Tibial artery (tissue), 4 donors: ENCODE measurements at places on chromosomes 6 and 20.

DNA sequence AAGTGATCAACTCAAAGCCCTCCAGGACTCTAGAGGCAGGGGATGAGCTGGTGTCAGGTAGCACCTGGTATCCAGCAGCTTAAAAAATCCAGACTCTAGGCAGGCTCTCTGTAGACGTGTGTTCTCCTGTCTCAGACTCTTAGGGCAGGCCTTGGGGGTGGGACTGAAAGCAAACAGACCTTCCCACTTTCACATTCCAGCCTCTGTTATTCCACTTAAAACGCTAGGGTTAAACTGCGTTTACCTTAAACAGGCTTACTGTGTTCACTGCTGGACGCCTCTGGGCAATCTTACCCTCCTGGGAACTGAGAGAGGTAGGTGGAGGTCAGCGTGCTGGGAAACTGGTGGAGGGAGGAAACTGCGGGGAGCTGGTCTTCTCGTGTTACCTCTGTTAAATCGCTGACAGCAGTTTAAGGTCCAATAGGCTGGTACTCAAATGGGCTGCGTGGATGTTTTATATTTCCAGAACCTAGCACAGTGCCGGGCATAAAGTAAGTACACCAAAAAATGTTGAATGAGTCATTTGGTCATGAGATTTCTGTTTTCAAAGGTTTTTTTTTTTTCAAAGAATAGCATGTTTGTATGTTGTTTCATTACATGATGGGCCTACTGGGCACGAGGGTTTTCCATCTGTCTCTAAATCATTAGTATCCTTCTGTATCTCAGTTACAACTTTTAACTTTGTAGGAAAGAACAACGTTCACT, at the start of gene GCNT2:
TSS of gene GCNT2 (plus strand) at position 248 of the 705 bp plus-strand sequence. CDS start 7,561 bp downstream, outside the sequence.
- no peak for DNase-seq
- H3K4me3 ChIP-seq = no peak within 1 kb of the TSS
- no peaks in the 10 kb centered on the region for H3K27me3 ChIP-seq

GRCh38 chr6:72864799-72865198, 242.9 kb downstream of the KCNQ5 start:
- H3K27ac ChIP-seq = peak overlapping the region; percentile 44
- H3K36me3 ChIP-seq = no peaks in the 10 kb centered on the region
- H3K4me3 ChIP-seq = no peak overlapping the region
- H3K4me1 ChIP-seq = peaks cover 47% of the 10 kb centered on the region

GRCh38 chr20:52160049-52160570, 31.5 kb downstream of the ZFP64 start:
- peaks cover 94% of the 10 kb centered on the region for H3K36me3 ChIP-seq
- DNase-seq = no peak
- no peak overlapping the region for H3K4me3 ChIP-seq
- no peak overlapping the region for H3K27ac ChIP-seq

DNA sequence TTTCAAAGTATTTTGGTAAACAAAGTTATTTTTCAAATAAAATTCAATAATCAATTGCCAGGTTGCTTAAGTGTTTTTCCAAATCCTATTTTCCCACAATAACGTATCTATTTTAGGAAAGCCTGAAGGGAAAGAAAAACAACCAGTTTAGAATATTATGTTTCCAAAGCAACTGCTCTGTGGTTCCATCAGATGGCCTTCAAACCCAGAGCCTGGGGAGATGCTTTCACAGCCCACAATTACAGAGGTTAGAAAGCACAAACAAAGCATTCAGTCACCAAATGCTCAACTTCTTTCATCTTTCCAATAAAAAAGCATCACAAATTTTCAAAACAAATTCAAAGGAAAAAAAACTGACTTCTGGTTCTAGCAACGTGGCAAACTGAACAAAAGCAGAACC, 66.0 kb downstream of the ELOVL5 start:
- H3K4me3 ChIP-seq = no peak overlapping the region
- H3K4me1 ChIP-seq = peaks cover 42% of the 10 kb centered on the region
- no peaks in the 10 kb centered on the region for H3K36me3 ChIP-seq

DNA sequence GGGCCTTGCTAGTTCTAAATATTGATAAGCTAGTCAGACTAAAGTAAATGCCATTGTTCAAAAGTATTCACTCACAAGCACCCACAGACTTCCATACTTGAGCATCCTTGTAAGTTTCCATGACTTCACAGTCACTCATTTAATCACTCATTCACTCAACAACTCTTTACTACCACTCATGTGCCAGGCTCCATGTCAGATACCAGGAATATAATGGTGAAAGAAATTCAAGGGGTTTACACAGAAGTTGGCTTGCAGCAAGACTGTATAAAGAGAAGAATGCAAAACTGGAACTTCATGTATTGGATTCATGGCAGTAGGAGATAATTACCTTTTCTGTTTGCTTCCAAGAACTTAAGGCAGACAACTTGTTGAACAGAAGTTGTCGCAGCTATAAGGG, 36.6 kb downstream of the ADGRF1 start:
- no peaks in the 10 kb centered on the region for H3K27me3 ChIP-seq
- no peak overlapping the region for H3K27ac ChIP-seq
- DNase-seq = no peak
- no peaks in the 10 kb centered on the region for H3K4me1 ChIP-seq
- H3K36me3 ChIP-seq = no peaks in the 10 kb centered on the region

DNA sequence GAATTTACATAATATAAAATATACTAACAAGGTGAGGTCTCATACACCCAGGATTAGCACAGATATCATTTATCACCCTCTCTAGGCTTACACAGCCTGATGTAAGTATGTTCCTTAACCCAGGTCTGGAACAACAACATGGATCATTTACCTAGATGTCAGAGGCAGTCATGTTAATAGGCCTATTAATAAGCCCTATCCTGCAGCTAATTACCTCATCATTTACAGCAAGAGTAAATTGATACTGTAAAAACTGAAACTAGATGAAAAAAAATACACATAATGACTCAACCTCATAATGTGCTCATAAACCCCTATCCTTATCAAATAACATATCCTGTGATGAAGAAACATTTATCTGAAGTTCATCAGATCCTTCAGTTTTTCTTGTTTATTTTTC, 334.3 kb upstream of the MANEA start:
- no peaks in the 10 kb centered on the region for H3K4me1 ChIP-seq
- H3K4me3 ChIP-seq = no peak overlapping the region
- H3K27me3 ChIP-seq = no peaks in the 10 kb centered on the region

GRCh38 chr6:18101873-18102272, 20.6 kb downstream of the NHLRC1 start:
- H3K4me1 ChIP-seq = peaks cover 25% of the 10 kb centered on the region
- H3K4me3 ChIP-seq = no peak overlapping the region
- H3K27ac ChIP-seq = peak overlapping the region; percentile 45
- no peaks in the 10 kb centered on the region for H3K36me3 ChIP-seq

DNA sequence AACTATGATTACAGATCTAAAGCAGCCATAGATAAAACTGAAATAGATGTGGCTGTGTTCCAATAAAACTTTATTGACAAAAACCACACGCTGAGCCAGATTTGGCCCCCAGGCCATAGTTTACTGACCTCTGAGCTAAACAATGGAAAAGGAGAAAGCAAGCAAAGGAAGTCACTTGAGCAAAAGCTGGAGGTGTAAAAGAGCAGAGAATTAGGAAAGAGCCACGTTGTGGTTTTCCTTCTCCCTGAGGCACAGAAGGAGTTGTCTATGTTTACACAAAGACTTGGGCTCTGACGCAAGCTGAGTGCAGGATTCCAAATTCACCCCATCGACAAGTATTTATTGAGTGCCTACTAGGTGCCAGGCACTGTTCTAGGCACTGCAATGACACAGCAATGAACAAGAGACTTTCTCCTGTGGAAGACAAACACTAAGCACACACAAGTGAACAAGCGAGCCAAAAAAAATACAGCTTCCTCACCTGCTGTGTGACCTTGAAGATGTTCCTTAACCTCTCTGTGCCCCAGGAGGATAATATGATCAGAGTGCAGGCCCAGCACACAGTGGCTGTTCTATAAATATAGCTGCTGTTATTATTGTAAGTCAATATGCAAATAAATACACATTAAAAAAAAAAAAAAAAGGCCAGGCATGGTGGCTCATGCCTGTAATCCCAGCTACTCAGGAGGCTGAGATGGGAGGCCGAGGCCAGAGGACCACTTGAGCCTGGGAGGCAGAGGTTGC, 75.4 kb upstream of the PTPN1 start:
- H3K36me3 ChIP-seq = no peaks in the 10 kb centered on the region
- H3K4me3 ChIP-seq = no peak overlapping the region
- H3K27me3 ChIP-seq = no peaks in the 10 kb centered on the region
- H3K27ac ChIP-seq = no peak overlapping the region

DNA sequence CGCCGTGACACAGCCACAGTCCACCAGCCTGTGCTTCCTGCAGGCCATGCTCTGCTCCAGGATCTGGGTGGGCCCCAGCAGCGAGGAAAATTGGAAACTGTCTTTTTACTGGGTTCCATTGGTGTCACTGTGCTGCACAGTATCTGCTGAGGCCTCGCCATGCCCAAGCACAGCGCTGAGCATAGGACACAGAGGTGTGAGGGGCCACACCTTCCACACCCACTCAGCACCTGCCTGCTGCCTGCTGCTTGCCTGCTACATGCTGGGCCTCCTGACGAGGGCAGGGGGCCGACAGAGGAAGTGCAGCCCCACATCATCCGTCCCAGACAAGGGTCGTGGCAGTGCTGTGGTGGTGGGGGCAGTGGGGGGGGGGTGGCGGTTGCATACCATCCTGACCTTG, 173.0 kb upstream of the THBS2 start:
- no peaks in the 10 kb centered on the region for H3K36me3 ChIP-seq
- H3K4me1 ChIP-seq = no peaks in the 10 kb centered on the region
- no peak overlapping the region for H3K4me3 ChIP-seq
- no peak for DNase-seq
- H3K27ac ChIP-seq = no peak overlapping the region

- no peak overlapping the region for H3K27ac ChIP-seq
- no peaks in the 10 kb centered on the region for H3K36me3 ChIP-seq
- no peak for DNase-seq
- H3K4me1 ChIP-seq = no peaks in the 10 kb centered on the region
Observed at GRCh38 chr6:114712129-114712662, 369.4 kb upstream of the HS3ST5 start.

DNA sequence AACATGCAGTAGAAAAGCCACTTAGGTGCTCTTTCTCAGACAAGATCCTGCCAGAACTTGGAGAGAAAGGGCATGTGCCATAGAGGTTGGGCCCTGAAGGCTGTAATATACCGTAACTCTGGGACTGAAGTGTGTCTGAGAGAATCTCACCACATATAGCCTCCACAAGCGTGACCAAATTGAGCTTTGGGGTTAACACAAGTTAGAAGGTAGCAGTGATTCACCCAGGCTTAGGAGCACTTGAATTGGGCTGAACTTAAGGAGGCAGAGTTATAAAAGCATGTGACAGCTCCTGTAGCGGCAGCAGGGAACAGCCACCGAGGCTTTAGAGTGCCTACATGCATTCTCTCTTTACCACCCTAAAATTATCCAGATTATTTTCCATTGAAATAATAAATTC, 361.6 kb downstream of the PHF3 start:
- no peaks in the 10 kb centered on the region for H3K36me3 ChIP-seq
- no peak overlapping the region for H3K27ac ChIP-seq
- no peak for DNase-seq
- no peaks in the 10 kb centered on the region for H3K27me3 ChIP-seq

DNA sequence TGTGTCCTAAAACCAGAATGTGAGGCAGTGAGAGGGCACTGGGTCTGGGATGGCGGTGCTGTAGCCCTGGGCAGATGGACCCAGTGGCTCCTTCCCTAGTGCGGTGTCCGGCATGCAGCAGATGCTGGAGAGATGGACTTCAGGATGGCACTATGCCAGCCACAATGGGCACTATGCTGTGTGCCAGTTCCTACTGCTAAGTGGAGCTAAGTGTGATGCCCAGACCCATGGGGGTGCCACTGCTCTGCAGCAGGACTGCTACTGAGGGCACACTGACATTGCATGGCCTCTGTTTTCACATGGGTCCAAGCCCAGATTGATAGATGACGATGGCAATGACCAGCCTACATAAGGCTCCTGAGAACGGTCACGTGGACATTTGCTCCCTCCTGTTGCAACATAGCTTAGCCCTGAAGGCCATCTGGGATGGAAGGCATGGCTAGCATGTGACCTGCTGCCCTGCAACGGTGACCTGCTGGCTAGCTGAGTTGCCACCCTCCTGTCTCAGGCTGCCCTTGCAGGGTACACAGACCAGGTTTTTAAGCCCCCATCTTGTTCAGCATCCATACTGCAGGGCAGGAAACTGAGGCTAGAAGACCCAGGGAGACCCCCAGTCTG, 31.3 kb upstream of the KCNK16 start:
- H3K27ac ChIP-seq = no peak overlapping the region
- no peak overlapping the region for H3K4me3 ChIP-seq
- DNase-seq = no peak

DNA sequence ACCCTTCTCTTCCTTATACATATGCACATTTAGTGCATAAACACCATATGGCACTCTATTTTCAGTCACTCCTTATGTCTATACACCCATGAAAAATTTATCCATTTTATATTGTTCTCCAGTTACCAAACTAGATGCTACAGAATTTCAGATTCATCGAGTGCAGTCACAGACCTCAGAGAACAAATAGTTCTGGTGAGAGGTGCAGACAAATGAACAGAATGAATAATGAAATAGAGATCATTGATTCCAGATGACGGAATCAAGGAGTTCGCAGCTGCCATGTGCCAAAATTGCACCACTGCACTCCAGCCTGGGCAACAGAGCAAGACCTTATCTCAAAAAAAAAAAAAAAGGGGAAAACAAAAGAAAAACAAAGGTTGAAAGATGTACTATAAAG, 214.8 kb upstream of the CEP162 start:
- no peak for DNase-seq
- H3K4me3 ChIP-seq = no peak overlapping the region
- peaks cover 6% of the 10 kb centered on the region for H3K4me1 ChIP-seq
- no peaks in the 10 kb centered on the region for H3K27me3 ChIP-seq
- no peak overlapping the region for H3K27ac ChIP-seq

DNA sequence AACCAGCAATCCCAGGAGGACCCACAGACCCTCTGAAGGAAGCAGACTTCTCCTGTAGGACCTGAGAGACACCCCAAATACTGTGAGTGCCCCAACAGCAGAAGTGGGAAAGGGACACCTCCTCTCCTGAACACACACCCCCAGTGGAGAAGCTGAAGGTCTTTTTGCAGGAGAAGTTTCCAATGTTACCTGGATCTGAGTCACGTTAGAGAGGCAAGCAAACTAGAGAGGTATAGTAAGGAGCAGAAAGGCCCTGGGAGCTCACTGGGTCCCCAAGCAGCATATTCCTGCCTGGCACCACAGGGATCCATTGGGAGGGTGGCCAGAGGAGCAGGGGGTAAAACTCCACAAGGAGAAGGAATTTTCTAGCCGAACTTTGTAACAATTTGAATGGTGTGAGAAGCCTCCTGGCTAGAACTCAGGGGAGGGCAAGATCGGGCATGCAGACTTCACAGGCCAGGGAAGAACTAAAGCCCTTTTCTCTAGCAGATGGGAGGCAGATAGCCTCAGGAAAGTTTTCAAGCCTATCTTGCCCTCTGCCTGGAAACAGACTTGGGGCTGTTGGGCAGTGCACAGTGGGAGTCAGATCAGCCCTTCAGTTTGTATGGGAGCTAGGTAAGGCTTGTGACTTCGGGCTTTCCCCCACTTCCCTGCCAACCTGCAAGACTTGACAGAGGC, 68.2 kb upstream of the SSTR4 start:
- no peak overlapping the region for H3K4me3 ChIP-seq
- peaks cover 12% of the 10 kb centered on the region for H3K27me3 ChIP-seq
- no peak overlapping the region for H3K27ac ChIP-seq
- no peaks in the 10 kb centered on the region for H3K4me1 ChIP-seq
- no peak for DNase-seq

- H3K4me1 ChIP-seq = peaks cover 24% of the 10 kb centered on the region
- H3K27ac ChIP-seq = peak overlapping the region; percentile 98
- H3K27me3 ChIP-seq = no peaks in the 10 kb centered on the region
- peak; percentile 57 for DNase-seq
Observed at GRCh38 chr20:45934046-45934585, 367 bp upstream of the PCIF1 start.

- H3K27me3 ChIP-seq = no peaks in the 10 kb centered on the region
- no peak overlapping the region for H3K4me3 ChIP-seq
- H3K27ac ChIP-seq = no peak overlapping the region
- H3K36me3 ChIP-seq = no peaks in the 10 kb centered on the region
Observed at GRCh38 chr20:79565-79964, 7.9 kb upstream of the DEFB125 start.
